ENCODE measurements at places on chromosomes 16 and 17. TPM values are rescaled to one million over a fixed set of nuclear protein-coding genes. Genes with fewer than 3 reads are reported as not detected.

The CDH8 gene
- total RNA-seq = not detected

The OGFOD3 gene
- 23.2 TPM for total RNA-seq

DNA sequence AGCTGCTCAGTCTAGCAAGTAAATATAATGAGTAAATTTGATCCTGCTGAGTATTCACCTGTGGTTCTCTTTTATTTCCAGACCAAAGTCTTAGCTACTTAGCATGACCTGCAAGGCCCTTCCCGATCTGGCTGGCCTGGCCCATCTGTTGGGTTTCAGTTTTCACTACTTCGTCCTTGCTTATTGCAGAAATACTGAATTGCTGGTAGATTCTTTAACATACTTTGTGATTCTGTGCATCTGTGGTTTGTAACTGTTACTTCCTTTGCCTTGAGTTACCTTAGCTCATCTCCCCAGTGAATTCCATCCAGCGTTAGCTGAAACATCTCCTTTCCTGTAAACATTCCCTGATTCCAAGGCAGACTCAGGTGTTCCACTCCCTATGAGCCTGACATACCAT is 131.1 kb downstream of the PHKB start:
- no peak overlapping the region for H3K4me3 ChIP-seq
- no peak overlapping the region for H3K27ac ChIP-seq
- H3K36me3 ChIP-seq = peaks cover 62% of the 10 kb centered on the region
- DNase-seq = no peak

The GLIS2 gene
- total RNA-seq = 3.3 TPM

The RCVRN gene
- total RNA-seq = not detected

DNA sequence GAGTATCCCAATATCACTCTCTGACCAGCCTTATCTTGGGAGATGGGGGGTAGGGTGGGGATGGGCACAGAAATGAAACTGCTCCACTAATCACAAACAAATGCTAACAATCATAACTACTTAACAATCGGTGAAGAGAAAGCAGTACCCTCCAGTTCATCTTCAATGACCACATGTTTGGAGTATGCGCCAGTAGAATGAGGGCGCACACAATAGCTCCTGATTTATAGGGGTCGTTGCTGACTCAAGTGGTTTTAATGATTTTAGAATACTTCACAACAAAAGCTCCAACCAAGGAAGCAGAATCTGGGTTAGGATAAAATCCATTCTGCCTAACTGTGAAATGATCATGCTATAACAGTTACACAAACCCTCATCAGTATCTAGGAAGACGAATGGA is 184.4 kb downstream of the AATF start:
- H3K4me3 ChIP-seq = no peak overlapping the region
- H3K4me1 ChIP-seq = no peaks in the 10 kb centered on the region
- no peaks in the 10 kb centered on the region for H3K27me3 ChIP-seq

DNA sequence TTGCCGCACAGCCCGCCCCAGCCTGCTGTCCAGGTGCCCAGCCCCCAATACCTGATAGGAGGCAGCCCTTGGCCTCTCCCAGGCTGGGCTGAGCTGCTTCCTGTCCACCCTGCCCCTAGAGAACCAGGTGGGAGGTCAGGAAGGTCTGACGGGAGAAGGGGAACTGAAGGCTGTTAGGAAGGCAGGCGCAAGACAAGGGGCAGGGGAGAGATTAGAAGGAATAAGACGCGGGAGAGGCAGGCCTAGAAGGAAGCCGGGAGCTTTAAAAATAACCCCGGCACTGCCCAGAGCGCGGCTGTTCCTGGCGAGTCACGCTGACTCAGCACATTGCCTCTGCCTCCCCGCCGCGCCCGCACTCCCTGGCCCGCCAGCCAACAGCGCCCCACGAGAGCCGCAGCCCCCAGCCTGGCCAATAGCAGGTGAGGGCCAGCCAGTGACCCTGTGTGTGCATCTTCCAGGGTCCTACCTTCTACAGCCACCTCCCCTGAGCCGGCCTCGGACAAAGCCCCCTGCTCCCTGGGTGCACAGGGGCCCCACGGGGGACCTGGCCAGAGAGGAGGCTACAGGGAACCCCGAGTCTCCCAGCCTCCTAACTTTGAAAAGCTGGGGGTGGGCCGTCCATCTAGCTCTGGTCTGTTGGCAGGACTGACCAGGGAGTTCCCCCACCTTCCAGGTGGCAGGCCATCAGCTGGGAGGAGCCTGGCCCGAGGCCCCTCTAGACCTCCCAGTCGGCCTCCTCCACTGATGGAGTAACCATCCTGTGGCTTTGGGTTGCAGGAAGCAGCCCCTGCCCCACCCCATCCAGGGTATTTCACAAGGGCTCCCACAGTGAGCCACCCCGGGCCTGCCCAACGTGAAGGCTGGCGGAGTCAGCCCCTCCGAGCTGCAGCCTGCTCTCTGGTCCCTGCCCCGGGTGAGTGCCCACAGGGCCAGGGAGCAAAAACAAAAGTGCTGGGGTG is 4.0 kb downstream of the MAFG start:
- H3K4me3 ChIP-seq = peak overlapping the region; percentile 41
- peaks cover 62% of the 10 kb centered on the region for H3K4me1 ChIP-seq
- H3K27me3 ChIP-seq = peaks cover 6% of the 10 kb centered on the region
- H3K36me3 ChIP-seq = peaks cover 23% of the 10 kb centered on the region
- H3K27ac ChIP-seq = peak overlapping the region; percentile 99
- peak; percentile 85 for DNase-seq

- H3K27ac ChIP-seq = no peak overlapping the region
- H3K4me3 ChIP-seq = no peak overlapping the region
- DNase-seq = no peak
- no peaks in the 10 kb centered on the region for H3K4me1 ChIP-seq
- no peaks in the 10 kb centered on the region for H3K36me3 ChIP-seq
These were observed 119.5 kb downstream of the SOX9 start for GRCh38 chr17:72240333-72240732.

DNA sequence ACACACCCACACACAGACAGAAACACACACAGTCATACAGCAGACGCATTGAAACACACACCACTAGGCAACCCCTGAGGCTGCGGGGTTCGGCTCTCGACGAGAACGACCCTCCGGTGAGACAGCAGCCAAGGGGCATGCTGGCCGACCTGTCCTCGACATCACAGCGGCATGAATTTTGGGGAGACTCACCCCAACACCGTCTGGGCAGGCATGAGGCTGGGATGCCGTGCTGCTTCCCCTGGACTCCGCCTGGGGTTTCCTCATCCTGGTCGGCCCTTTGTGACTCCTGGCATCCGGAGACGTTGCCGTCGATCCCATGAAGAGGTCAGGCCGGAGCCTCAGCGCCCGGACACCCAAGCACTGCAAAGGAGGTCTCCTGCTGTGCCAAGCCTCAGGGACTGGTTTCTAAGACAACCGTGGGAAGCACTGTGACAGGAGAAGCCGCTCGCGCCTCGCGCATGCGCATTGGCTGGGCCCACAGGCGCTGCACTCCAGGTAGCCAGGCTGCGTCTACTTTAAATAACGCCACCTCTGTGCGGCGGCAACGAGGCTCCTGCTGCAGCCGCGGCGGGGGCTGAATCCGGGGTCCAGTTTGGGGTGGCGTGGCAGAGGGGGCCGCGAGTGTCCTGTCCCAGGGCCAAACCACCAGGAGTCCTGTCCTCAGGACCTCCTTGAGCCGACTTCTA is 13.8 kb upstream of the KCNJ18 start:
- H3K36me3 ChIP-seq = no peaks in the 10 kb centered on the region
- no peaks in the 10 kb centered on the region for H3K4me1 ChIP-seq
